ENCODE measurements at places on chromosomes 5 and 9. TPM values are rescaled to one million over a fixed set of nuclear protein-coding genes. Genes with fewer than 3 reads are reported as not detected.

Gene TMEM161B
- 31.0 TPM for total RNA-seq

Gene CCNB1
- total RNA-seq, result 8.8 TPM

Gene CLTB
- 184 TPM for total RNA-seq

Gene CNTNAP3
- 3.4 TPM for total RNA-seq

Gene CCL27
- not detected for total RNA-seq

Gene GMCL2
- total RNA-seq, result not detected

Gene IFNA21
- total RNA-seq, result not detected

Gene GPR151
- not detected for total RNA-seq

Gene MCIDAS
- not detected for total RNA-seq

Gene GZMA
- 7.2 TPM for total RNA-seq

Gene HSPB3
- total RNA-seq, result not detected

Gene EFNA5
- 27.5 TPM for total RNA-seq

Gene SLC25A2
- 4.1 TPM for total RNA-seq

Gene INSL6
- not detected for total RNA-seq

Gene IL17B
- total RNA-seq, result not detected

Gene AFAP1L1
- total RNA-seq, result 14.9 TPM

Gene IL4
- not detected for total RNA-seq

Gene AQP3
- total RNA-seq, result 424 TPM

Gene NR4A3
- 2.5 TPM for total RNA-seq

Gene LEAP2
- 29.9 TPM for total RNA-seq

Gene PCDHGA3
- total RNA-seq, result 0.40 TPM

Gene SYNPO
- 28.1 TPM for total RNA-seq

Gene QRFP
- total RNA-seq, result not detected

Gene ARID3C
- not detected for total RNA-seq

Gene FAM240B
- not detected for total RNA-seq

Gene SH3PXD2B
- 26.4 TPM for total RNA-seq
